Osteocyte (in vitro differentiated cells): ENCODE measurements at places on chromosomes 13 and 19. TPM values are rescaled to one million over a fixed set of nuclear protein-coding genes. Genes with fewer than 3 reads are reported as not detected.
A peak's percentile ranks its signal among the peaks of the same experiment; 100 is the strongest.

DNA sequence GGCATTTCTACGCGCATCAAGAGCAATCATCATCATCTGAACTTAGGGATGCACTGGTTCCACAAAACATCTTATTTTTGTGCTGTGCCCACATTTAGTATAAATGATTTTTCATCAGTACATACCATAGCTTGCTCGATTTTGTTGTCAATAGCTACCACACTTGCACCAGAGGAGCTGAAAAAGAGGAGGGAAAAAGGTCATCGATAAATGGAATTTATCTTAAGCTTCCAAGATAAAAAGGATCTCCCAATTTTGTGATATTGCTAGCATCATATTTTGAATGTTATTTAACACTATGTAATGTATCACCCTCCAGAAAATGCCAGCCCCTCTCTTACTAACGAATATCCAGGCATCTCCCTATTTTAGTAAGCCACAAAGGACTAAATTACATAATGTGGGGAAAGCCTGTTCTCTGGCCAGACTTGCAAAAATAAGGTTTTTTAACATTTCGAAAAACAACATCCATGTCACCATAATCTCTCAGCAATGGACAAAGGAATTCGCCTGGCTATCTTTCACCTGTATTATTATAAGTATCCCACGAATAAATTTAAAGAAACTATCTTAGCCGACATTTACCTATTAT lies 62.4 kb downstream of the SERP2 start:
- DNase-seq: no peak

DNA sequence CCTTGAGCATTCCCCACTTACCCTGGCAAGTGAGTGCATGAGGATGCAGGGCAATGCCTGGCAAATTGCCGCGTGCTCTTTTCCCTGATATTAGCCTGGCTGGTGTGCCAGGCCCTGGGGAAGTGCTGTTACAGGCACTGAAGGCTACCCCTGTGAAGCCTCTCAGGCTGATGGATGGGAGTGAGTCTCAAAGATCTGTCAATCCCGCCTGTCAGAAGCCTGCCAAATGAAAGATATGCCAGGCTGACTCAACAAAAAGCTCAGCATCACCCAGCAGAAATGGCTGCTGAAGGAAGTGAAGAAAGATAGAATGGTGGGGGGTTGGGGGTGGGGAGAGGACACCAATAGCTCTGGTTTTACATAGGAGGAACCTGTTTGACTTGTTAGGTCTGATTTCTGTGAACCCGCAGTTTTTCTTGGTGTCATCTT lies 112.1 kb downstream of the LACC1 start:
- DNase-seq: no peak

DNA sequence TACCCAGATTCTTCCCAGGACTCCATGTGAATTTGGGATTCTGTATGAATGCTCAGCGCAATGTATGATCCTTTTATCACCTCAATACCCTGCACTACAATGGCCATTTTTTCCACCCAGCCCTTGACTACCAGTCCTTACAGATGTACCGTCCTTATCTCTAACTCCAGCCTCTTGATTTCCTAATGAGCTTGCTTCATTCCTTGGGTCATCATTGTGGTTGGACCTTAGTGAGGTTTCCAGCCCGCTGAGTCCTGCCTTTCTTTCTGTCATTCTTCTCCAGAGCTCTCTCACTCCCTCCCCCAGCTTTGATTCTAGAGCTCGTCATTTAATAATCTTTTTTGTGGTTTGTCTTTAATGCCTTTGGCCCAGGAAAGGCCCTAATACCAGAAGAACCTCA lies 438.5 kb downstream of the ZNF536 start:
- no peak for DNase-seq

DNA sequence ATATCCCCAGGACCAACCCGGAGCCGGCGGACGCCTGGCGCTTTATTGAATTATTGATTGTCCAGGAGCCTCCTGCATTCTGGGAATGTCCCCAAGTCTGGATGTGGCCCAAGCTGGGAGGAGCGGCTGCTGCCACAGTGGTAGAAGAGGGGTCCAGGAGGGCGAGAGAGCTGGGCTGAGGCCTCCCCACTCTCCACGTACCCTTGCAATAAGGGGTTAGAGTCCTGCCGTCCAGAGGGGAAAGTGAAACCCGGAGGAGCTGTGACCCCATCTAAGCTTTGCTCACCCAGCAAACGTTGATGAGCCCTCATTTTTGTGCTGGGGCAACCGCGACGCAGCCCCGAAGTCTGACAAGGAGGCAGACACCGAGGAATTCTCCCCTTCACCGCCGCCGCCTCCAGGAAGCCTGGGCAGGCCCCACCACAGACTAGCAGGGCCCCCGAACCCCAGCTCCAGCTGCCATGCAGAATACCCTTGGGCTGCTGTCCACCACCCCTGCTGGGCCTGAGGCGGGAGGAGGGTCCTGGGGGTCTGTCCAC lies 1.4 kb upstream of the C2CD4C start:
- DNase-seq: no peak

The FGF22 gene
- 0.81 TPM in 1 of 2 replicates, not detected in the other for total RNA-seq

The IZUMO2 gene
- not detected in 2 replicates for total RNA-seq

- no peak for DNase-seq
Measured at GRCh38 chr13:74466020-74466419, 331.8 kb upstream of the KLF12 start.

- no peak for DNase-seq
Measured at GRCh38 chr19:45503909-45504308, 3.4 kb upstream of the VASP start.

- no peak for DNase-seq
Measured at GRCh38 chr19:33558856-33559255, 37.3 kb upstream of the PEPD start.

- no peak for DNase-seq
Measured at GRCh38 chr13:99228737-99229691, 28.4 kb downstream of the UBAC2 start.

DNA sequence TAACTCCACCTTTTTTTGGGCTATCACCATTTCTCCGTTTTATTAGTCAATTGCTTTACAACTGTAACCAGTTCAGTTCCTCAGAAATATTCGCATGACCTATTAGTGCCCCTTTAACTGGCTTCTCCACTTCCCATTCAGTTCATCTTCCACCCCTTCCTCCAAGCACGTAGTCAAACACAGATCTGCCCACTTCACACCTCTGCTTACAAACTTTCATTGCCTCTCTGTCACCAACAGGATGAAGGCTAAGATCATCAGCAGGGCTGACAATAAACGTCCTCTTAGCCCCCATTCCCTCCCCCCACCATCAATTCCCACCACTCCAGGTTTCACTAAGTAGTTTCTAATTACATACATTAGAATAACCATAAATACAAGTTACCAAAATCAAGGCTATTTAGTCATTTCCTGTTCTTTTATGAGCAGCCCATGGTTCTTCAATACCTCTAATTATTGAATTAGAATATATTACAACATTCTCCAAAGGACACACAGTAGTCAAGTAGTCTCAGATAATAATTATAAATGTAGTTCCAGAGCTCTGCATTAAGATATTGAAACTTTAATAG lies 95.7 kb downstream of the SPRY2 start:
- DNase-seq: no peak

DNA sequence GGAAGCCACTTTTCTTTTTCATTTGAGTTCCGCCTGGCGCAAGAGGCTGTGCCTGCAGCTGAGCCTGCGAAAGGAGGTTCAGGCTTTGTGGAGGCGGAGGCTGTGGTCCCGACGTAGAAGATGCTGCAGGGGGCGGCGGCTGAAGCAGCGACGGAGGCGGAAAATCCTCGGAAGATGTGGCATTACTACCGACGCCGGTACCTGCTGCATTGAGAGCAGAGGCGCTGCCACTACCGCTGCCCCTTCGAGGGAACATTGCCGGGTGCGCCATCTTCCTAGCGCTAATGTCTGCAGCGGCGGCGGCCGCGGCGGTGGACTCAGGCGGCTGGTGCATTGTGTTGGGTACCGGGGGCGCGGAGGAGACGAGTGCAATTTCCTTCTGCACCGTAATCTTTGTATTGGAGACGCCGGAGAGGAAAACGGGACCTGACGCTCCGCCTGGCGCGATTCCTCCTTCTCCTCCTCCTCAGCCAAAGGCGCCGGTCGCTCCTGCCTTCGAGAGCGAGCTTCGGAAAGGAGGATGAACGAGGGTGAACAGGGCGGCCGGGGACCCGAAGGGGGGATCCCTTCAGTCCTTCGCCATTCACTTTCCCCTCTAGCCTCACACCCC lies at the start of gene TSC22D1:
TSS of gene TSC22D1 (minus strand) at position 590 of the 610 bp plus-strand sequence. CDS start at position 334, 256 bp downstream.
- peak; percentile 83 for DNase-seq

DNA sequence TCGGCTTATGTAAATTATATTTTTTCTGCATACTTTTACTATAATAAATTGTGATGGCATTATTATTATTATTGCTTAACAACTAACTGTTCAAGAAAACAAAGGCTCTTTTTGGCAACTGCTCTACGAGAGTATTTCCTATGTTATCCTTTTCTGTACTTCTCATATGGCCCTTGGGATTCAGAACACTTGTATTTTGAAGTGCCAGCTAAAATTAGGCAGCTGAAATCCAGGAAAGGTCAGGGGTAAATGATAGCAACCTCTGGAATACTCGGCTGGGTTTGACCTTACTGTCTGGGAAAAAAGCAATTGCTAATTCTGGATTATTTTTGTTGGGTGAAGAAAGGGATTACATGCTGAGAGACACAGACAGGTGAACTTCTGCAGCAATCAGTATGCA lies 23.9 kb downstream of the EDNRB start:
- DNase-seq: no peak

- DNase-seq: no peak
Measured at GRCh38 chr19:2056837-2057192, 5.8 kb upstream of the MKNK2 start.

DNA sequence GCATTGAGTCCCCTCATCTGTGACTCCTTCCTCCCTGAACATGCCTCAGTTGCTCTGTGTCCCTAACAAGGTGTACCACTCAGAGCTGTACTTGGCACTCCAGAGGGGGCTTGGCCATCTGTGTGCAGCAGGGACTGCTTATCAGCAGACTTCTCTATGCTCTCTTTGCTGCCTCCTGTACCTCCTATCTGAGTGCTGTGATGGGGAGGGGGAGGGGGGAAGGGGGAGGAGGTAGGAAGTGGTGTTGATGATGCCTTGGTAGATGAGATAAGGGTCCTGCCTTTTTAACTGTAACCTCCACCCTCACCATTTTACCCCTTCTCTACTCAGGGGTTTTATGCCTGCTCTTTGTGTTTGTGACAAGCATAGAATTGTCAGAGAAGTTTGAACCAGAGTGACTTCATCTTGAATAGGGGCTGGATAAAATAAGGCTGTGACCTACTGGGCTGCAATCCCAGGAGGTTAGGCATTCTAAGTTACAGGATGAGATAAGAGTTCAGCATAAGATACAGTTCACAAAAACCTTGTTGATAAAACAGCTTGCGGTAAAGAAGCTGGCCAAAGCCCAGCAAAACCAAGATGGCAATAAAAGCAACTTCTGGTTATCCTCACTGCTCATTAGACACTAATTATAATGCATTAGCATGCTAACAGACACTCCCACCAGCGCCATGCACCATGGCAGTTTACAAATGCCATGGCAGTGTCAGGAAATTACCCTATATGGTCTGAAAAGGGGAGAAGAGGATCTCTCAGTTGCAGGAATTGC lies 13.2 kb downstream of the PCDH8 start:
- no peak for DNase-seq

DNA sequence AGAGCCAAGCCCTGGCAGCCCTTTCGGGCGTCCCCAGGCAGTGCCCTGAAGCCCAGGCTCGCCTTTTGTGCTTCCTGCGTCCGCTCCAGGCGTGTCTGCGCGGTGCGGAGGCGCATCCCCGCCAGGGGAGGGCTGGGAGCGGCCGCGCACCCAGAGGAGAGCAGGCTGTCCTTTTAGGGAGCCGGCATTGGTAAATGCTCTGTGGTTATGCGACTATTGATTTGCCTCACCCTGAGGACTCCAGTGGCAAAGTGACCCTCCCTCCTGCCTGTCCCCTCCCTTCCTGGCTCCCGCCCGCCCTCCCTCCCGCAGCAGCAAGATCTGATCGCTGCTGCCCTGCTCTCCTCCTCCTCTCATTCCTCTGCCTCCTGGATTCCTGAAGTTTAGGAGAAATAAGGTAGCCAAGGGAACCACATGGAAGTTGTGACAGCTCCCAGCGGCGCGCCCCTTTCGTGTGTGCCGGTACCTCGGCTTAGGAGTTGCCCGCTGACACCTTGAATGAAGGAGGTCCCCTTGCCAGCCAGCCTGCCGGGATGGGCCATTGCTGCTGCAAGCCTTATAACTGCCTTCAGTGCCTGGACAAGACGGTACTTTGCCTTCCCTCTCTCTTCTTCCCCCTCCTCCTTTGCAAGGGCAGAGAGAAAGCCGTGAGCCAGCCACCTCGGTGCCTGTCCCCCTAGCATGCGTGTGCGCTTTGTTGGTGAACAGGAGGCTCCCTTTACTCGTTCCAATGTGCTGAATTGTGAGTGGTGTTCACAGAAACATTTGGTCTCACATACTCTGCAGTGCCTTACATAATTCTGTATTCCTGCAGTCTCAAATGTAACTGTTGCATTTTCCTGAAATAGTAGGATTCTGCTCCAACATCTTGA lies 166.9 kb downstream of the SLC7A1 start:
- DNase-seq: no peak

- no peak for DNase-seq
Measured at GRCh38 chr13:96824140-96824539, 170.1 kb downstream of the OXGR1 start.

The PAK4 gene
- 14.8 and 16.5 TPM in 2 replicates for total RNA-seq

The SYNGR4 gene
- not detected in 2 replicates for total RNA-seq

DNA sequence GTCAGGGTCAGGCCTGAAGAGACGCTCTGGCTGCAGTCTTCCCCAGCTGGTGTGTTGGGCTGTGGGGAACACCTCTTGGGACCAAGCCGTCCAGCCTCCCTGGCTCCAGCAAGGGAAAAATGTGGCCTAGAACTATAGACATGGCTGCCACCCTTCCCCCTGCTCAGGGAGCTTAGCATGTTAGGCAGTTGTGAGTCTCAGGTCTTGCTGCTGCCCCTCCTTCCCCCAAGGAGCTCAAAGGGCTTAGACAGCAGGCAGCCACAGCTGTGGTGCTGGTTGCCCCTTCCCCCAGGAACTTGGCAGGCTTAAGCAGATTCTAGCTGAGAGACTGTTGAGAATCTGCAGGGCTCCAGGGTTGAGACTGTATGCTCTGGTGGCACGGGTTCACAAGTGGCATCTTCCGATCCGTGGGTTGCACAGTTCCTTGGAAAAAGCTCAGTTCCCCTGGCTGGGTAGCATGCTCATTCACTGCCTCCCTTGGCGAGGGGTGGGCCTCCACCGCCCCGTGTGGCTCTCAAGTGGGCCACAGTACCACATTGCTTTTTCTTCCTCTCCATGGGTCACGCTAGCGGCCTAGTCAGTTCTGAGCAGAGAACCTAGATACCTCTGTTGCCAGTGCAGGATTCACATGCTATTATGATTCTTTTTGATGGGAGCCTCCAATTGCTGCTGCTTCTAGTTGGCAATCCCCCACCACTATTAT lies 1258.6 kb downstream of the OLFM4 start:
- DNase-seq: no peak

The OR10H3 gene
- total RNA-seq: not detected in 2 replicates

- no peak for DNase-seq
Measured at GRCh38 chr19:56111601-56112312, 9.3 kb downstream of the ZNF787 start.
